ENCODE measurements at places on chromosomes 1 and 21. TPM values are rescaled to one million over a fixed set of nuclear protein-coding genes. Genes with fewer than 3 reads are reported as not detected.

The ARTN gene
- 0.22 TPM for total RNA-seq

DNA sequence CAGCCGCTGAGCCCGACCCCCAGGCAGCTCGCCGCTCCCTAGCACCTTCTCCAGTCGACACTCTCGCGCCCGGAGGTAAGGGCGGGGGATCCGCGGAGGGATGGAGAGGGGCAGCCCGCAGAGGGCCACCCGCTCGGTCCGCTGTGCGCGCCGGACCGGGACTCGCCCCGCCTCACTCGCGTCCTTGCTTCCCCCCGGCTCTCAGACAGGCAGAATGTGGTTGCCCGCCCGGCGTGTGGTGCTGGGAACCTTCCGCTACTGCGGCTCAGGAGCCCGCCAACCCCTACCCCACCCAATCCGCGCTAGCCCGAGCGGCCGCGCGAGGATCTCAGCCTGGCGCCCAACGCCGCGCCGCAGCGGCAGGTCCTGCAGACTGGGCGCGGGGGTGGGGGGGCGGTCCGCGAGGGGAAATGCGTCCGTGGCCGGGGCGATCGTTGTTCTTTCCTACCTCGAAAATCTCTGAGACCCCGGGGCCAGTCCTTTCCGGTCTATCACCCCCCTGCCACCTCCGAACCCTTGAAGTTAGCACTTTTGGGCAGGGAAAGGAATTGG lies 404 bp downstream of the LRRC8C start:
- DNase-seq: peak; percentile 79

DNA sequence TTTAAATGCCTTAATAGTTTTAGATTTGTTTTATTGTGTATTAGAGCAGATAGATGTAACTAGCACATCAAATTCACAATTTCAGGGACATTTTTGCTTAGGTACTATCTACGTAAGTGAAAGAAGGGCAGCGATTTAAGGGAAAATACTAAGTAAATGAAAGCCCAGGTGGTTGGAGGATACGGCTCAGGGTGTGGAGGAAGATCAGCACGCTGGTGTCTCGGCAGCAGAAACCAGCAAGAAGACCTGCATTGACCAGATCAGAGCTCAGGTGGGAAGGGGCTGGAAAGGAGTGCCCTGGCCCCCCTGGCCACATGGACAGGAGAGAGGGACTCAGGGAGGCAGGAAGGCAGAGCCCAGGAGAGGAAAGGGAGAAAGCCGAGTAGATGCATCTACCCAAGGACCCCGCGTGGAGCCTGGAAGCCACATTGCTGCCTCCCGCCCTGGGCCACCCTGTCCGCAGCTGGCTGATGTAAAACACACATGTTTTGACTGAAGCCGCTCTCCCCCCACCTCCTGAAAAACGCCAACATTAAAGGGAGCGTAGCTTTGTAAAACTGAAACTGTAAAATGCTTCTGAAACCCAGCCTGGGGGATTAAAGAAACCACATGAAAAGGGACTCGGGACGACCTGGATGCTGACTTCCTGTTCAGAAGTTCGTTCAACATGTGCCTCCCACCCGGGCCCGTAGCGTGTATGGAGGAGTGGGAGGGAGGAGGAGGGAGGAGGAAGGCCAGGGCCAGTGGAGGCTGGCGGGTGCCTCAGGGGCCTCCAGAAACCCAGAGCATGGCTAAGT lies 72.6 kb upstream of the TARDBP start:
- DNase-seq: no peak

DNA sequence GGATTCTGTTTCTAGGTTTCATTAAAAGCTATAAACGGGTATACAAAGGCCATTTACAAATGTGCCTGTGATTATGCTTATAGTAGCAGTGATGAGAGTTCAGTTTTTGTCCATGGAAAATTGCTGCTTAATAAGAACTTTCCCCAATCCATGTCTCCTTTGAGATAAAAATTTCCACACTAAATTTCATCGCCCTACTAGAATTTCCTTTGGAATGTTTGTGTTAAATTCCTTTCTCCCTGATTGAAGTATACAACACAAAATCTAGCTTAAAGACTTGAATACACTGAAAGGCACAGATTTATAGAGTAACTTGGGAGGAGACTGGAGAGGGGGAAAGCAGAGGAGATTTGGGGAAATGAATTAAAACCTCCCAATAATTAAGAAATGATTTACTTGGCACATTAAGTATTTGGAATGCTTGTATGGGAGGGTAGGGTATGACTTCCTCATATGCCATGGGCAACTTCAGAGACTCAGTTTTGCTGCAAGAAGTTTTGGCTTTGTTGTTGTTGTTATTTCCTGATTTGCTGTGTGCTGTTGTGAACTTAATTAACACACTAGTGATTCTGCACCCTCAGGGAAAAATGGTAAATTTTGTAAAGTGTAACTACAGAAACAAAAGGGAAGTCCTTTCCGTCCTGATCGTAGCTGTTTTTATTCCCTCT lies 157.6 kb upstream of the LMO4 start:
- DNase-seq: no peak

DNA sequence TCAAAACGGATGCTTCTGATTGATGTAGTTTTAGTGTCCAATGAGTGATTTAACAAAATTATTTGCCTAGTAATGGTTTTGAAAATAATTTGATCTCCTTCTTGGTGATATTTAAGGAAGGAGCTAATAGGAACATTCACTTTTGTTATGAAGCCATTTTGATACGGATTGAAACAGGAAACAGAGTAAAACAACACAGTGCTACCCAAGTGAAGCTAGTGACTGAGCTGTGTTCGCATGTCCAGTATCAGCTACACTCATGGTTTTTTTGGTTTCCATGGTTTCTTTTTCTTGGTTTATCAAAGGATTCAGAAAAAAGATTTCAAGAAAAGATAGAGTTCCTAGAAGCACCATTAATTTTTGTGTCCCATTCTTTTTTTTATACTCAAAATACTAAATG lies 40.1 kb upstream of the PLEKHO1 start:
- peak; percentile 32 for DNase-seq

DNA sequence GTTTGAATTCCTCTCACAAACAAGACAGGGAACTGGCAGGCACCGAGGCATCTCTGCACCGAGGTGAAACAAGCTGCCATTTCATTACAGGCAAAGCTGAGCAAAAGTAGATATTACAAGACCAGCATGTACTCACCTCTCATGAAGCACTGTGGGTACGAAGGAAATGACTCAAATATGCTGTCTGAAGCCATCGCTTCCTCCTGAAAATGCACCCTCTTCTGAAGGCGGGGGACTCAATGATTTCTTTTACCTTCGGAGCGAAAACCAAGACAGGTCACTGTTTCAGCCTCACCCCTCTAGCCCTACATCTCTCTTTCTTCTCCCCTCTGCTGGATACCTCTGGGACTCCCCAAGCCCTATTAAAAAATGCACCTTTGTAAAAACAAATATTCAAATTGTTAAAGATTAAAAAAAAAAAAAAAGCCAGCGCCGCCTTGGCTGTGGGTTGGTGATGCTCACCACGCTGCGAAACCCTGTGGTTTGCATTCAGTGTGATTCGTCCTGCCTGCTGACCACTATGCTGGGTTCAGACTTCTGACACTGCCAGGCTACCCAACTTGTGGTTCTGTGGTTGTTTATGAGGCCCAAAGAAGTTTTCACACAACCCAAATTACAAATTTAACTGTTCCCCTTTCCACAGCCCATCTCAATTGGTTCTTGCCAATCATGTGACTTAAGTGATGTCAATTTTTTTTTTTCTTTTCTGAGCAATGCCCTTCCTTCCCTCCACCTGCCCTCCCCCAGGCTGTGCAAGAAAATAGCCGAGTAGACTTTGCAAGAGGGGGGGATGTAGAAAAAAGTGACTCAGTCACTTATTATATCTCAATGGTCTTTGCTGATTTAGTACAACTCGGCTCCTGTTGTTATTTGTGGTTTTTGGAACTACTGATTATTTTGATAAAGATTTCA lies at the start of gene RUNX1:
Gene RUNX1, minus strand, starts transcription at position 597 of the 912 bp plus-strand sequence.
- peak; percentile 84 for DNase-seq

- no peak for DNase-seq
Observed at GRCh38 chr1:22772014-22772413, 61.4 kb downstream of the EPHB2 start.

DNA sequence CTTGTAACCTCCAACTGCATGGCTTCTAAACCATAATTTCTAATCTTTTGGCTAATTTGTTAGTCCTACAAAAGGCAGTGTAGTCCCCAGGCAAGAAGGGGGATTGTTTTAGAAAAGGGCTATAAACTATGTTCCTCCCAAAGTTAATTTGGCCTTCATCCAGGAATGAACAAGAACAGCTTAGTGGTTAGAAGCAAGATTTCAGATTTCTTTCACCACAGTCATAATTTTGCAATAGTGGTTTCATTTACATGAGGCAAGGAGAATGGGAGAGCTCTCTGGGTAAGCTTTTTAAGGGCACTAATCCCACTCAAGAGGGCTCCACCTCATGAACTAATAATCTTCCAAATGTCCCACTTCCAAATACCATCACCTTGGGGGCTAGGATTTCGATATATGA lies 1353.9 kb downstream of the NCAM2 start:
- DNase-seq: no peak

DNA sequence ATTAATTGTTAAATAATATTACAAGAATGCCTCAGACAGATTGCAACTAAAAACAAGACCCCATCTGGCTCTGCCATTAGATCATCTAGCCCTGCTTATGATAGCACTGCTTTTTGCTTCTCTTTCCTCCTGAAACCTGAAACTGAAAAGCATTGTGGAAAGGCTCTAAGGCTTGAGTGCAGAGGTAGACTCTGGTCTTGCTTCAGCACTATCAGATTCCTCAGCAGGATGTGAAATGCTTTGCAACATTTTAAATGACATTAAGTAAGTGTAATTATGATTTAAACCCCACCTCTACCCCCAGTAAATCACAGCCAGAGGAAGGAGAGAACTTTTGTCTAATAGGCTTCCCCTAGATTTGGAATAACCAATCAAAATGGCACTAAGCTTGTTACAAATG lies 32.9 kb downstream of the PHC2 start:
- DNase-seq: no peak

The C2CD4D gene
- 1.9 TPM for total RNA-seq

DNA sequence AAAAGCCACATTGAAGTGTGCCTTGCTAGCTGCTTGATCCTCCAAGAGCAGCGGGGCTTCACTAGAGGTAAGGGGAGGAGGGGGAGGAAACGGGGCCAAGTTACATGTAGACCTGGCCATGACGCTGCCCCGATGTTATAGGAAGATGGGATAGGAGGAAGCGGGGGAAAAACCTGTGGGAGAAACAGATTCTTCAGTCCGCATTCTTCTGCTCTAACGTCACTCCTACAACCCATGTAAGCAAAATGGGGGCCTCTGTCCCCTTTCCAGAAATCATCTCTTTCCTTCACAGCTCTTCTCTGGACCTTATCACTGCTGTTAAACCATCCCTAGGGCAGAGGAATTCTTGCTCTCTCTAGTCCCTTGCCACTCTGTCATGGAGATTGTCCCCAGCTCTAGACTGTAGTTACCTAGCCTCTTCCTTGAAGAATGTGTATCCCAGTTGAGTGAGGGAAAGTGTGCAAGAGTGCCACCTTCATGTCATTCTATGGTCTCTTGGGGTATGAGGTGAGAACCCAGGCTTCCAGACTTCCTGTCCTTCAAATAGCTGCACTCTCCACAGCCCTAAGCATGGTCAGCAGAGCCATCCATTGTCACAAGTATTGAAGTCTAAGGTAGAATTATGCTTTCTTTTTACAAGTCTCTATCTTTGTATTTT lies 11.4 kb downstream of the PLEKHO1 start:
- DNase-seq: no peak

DNA sequence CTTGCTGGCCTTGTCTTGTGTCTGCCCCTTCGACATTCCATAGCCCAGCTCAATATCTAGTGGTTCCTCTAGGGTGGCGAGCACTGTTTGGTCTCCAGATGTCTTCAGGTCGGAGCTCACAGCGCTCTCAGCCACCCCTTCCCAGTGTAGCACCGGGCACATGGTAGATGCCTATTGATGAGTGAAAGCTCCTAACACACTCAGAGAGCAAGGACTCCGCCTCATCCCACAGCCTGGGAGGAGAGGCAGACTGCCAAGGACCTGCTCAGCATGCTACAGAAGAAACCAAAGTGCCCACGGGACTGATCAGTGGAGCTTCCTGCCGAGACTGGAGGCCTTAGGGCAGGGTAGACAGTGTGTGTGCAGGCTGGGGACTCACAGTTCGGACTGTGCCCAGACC lies 10.9 kb downstream of the PCSK9 start:
- DNase-seq: no peak

The RGS4 gene
- total RNA-seq: not detected

The LRRC41 gene
- total RNA-seq: 40.3 TPM

The CEP85 gene
- total RNA-seq: 29.7 TPM

The FCER1G gene
- 5.1 TPM for total RNA-seq

DNA sequence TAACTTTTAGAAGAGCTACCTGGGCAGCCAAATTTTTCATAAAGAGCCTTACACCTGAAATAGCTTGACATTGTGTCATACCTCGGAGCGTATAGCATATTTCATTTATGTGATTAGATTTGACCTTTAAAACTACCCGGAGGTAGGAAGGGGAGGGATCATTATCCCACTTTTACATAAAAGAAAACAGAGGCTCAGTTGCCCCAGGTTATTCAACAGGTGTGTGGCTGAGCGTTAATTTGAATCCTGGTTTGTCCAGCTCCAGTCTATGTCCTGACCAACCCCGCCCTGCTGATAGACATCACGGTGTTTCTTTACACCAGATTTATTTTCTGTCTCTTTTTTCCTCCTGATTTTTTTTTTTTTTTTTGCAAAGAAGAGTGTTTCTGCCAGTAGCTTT lies 39.7 kb downstream of the PBX1 start:
- no peak for DNase-seq

GRCh38 chr1:150018165-150018564 lies 7.6 kb upstream of the OTUD7B start:
- no peak for DNase-seq

The ATAD3C gene
- 0.53 TPM for total RNA-seq

DNA sequence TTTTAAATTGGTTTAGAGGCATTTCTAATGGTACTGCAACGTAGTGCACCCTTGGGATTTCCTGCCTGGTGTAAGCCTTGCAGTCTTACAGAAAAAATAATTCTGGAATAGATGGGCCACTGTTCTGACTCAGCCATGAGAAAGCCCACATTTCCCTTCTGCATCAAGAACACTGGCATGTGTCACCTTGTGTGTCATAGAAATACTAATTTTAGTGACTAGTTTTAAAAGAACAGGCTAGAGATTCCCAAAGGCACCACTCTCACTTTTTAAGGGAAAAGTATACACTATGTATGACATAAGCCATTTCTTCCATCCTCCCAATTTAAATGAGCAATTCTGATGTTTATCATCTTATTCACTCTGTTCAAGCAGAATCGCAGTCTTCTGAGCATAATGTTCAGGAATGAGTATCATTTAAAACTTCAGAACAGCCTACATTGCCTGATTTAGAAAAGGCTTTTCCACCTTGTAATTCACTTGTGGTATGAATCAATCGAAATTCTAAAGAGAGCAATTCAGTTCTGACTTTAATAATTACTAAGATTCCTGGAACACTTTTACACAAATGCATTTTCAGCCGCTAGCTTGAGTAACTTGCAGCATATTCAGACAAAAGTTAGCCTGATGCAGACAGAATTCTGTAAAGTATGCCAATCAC lies 18.8 kb downstream of the RGS13 start:
- no peak for DNase-seq

The DSCAM gene
- total RNA-seq: not detected

The F13B gene
- not detected for total RNA-seq

Data from CD8-positive, alpha-beta memory T cell (primary cell).